ENCODE measurements at places on chromosomes 7 and 10.
A peak's percentile ranks its signal among the peaks of the same experiment; 100 is the strongest.

- no peak for DNase-seq
These were observed 170.6 kb upstream of the IMMP2L start for GRCh38 chr7:111732923-111733322.

- no peak for DNase-seq
These were observed 101.9 kb downstream of the GRID1 start for GRCh38 chr10:86264481-86265231.

DNA sequence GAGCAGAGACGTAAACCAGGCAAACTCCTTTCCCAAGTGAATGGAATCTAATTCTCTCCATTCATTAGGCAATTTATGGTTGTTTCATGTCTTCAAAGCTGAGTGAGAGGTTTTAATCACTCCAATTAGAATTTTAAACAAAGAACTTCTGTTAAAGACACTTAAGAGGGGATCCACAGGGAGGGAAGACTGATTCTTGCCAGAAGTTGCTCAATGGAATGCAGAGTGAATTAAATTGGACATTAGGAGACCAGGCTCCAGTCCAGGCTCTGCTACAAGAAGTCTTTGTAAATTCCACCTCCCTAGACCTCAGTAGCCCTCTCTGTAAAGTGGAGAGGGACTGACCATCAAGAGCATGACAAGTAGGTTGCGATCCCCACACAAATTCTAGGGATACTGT lies 130.7 kb upstream of the TMEM72 start:
- no peak for DNase-seq

- no peak for DNase-seq
These were observed 179.9 kb downstream of the PTPRN2 start for GRCh38 chr7:158407581-158408317.

GRCh38 chr7:80643336-80643915 lies 5.0 kb downstream of the CD36 start:
- no peak for DNase-seq

DNA sequence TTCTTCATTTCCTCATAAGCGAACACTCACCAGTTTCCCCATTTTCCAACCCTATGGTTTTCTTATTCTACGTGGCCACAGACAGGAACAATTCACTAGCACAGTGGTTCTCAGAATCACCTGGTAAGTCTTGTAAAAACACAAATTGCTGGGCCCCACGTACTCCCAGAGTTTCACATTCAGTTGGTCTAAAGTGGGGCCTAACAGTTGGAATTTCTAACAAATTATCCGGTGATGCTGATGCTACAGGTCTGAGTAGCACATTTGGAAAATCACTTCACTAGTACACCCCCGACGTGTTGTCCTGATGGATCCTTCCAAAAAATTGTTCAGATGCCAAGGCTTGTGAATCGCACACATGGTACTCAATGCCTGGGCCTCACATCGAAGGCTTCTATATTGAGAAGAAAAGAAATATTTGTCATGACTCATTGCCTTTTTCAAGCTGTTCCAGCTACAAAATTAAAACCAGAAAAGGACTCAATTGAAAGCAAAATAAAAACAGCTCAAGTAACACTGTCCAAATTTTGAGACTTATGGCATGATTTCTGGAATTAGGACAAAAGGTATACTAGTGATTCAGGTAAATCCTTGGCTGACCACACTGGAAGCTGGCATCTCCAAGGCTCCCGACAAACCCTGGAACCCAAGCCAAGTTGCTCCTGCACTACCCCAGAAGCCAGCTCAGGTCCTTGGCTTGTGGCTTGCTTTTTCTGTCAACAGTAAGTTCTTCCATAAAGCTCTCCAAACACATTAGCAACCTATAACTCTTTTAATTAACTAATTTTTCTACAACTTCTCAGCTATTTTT lies 12.9 kb upstream of the VIM start:
- no peak for DNase-seq

- DNase-seq: no peak
These were observed 53.0 kb upstream of the MAGI2 start for GRCh38 chr7:79506481-79506880.

DNA sequence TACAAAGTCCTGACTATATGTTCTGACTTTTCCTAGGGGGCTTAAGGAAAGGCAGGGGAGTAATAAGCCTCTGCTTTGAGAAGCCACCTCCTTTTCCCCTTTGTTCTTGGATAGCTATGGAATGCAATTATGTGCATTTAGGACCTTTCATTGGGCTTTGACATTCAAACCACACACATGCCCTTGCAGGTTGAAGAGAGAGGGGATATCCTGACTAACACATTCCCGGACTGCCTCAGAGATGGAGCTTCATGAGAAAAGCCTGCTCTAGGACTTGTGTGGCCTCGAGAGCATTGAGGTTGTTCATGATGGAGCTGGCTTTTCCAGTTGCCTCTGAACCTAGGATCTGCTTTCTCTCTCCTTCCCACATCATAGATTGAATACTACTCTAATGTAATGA lies 694.5 kb downstream of the LRMDA start:
- DNase-seq: no peak

DNA sequence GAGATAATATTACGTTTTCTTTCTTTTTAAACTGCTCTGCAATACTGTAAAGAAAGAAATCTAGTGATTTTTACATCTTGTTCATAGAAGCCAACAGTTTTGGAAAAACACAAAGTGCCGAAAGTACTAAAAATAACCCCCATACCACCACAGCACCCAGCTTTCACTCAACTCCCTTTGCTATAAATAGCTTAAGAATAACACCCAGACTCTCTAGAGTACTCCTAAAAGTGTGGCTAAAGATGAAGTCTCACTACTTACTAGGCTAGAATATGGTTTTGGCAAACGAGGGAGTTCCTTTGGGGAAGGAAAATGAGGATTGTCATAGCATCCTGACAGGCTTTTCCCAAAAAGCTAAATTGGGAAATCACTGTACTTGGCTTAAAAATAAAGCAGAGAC lies 151.8 kb upstream of the ANK3 start:
- no peak for DNase-seq

DNA sequence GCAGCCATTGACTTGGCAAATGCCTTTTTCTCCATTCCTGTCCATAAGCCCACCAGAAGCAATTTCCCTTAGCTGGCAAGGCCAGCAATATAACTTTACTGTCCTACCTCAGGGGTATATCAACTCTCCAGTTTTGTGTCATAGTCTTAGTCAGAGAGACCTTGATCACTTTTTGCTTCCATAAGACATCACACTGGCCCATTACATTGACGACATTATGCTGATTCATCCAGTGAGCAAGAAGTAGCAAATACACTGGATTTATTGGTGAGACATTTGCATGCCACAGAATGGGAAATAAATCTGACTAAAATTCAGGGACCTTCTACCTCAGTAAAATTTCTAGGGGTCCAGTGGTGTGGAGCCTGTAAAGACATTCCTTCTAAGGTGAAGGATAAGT lies 649.7 kb upstream of the ANKRD30A start:
- DNase-seq: no peak

- DNase-seq: peak; percentile 49
These were observed 92.7 kb upstream of the GPR26 start for GRCh38 chr10:123573236-123574108.

DNA sequence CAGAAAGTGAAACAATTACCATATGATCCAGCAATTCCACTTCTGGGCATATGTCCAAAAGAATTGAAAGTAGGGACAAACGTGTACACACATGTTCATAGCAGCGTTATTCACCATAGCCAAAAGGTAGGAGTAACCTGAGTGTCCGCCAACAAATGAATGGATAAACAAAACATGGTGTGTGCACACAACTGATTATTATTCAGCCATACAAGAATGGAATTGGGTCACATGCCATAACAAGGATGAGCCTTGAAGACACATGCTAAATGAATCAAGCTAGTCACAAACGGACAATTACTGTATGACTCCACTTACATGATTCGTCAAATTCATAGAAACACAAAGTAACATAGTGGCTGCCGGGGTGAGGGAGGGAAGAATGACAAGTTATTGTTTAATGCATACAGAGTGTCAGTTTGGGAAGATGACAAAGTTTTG lies 4.1 kb upstream of the OIT3 start:
- DNase-seq: no peak

DNA sequence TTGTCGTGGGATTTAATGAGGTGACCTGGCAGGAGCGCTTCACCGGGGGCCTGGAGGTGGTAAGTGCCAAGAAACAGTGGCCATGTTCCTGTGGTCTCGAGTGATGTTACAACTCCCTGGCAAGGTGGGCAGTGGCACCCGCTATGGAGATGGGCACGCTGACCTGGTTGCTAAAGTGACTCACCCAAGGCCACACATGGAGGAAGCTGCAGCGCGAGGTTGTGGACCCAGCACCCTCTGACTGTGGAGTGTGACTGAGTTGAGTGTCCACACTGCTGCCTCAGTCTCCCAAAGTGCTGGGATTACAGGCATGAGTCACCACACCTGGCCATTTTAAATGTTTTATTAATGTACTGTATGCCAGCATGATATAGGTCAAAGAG lies 73.2 kb downstream of the RGS10 start:
- DNase-seq: no peak

- peak; percentile 57 for DNase-seq
These were observed 652 bp downstream of the KAZALD1 start for GRCh38 chr10:101062232-101063049.

DNA sequence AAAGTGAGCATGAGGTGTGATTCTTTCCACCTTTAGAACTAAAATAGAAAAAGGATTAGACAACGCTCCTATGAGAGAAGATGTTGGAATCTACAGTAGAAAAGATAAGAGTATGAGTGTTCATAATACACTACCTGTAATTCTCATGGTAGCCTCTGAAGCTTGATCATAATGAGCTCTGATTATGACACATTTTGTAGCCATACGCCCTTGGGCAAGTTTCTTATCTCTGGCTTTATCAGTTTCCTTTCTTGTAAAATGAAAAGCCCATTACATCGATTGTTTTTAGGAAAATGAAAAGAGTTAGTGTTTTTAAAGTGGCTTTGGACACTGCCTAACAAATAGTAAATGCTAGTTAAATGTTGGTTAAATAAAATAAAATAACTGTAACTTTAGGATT lies 22.4 kb upstream of the PRSS58 start:
- no peak for DNase-seq

DNA sequence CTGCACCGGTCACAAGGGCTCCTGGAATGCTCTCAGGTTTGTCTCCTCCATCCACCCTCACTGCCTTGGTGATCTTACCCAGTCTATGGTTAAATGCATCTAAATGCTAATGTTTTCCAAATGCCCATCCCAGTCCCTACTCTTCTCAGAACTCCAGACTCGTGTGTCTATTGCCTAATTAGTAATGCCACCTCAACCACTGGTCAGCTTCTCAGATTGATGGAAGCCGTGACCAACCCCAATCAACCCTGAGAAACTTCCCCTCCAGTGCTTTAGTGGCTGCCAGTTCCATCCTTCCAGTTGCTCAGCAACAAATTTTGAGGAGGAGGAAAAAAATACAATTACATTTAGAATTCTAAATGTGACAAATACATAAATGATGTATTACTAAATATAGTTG lies 18.6 kb downstream of the NUDCD3 start:
- DNase-seq: no peak

DNA sequence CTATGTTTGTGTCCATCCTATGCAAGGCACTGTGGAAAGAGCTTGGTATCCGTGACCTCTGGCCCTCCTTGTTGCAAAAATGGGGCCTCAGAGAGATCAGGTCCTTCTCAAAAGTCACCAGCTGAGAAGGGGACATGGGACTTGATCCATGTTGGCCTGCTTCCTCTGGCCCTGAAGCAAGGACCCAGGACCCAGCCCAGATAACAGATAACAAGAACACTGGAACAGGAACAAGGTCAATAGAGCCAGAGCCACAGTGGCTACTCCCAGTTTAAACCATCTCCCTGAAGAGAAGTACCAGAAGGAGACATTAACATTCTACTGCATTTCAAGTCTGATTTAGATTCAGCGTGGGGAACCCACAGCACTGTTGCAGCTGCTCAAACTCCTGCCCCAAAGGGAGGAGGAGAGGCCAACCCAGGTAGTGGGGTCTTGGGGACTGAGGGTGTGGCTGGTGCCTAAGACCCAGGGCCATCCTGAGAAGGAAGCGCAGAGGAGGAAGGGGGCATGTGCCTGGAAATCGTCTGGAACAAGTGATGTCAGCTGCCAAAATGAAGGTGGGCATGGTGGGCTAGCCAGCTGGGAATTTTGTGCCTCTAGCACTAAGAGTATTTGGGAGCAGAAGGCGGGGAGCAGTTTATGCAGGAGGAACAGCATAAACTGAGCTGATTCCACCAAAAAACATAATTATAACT lies 61.2 kb downstream of the VSTM4 start:
- no peak for DNase-seq

DNA sequence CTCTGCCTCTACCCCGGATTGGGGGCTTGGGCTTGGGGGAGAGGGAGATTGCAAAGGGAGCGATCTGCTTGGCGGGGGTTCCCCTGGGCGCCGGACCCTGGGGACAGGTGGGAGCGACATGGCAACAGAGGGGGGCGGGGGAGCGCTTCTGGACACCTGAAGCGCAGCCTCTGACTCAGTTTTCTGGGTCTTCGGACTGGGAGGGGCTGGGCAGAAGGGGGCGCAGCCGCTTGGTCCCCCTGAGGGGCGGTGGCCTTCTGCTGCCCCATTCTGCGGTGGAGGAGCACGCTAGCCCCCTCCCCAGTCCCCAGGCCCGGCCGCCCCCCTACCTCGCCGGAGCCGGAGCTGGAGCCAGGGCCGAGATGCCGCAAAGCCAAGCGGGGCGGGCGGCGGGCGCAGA lies 380 bp downstream of the NAT16 start:
- DNase-seq: no peak

DNA sequence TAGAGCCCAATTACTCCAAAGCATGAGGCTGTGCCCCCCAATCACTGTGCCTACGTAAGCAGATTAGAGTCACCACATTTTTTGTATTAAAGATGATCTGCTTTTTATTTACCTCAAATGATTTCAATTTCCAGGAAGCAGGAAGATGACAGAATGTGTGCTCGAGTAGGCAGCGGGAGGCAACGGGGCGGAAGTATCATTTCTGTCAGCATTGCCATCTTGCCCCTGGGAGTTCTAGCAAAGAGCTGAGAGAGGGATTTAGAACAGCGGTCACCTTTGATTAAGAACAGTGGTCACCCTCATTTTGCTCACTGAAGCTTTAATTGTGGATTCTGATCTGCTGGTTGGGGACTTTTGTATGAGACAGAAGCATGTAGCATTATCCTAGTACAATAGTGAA lies 117.1 kb upstream of the FAM13C start:
- no peak for DNase-seq

- no peak for DNase-seq
These were observed 13.3 kb downstream of the COPG2 start for GRCh38 chr7:130655286-130655685.

DNA sequence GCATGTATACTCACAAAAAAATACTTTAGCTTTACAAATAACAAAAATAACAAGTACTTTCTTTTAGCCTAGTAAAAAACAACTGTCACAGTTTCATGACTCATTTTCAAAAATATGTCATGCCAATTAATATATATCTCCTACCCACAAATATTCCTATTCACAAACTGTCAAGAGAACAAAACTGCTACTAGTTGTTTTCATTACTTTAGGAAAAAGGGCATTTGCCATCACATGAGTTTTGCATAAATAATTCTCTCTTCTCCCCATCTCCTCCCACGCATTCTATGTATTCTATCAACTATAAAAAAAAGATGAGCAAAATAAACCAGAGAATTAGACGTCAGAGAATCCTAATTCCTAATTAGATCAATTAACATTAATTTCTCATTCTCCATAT lies 87.6 kb downstream of the PIP4K2A start:
- DNase-seq: no peak

Data from neural crest cell (in vitro differentiated cells).